Endothelial cell (in vitro differentiated cells): ENCODE measurements at places on chromosomes 12 and 14. TPM values are rescaled to one million over a fixed set of nuclear protein-coding genes. Genes with fewer than 3 reads are reported as not detected.

The KLHL28 gene
- 14.3 TPM for total RNA-seq

The TSPAN8 gene
- total RNA-seq, result not detected

The CEBPE gene
- total RNA-seq, result not detected

The ARHGAP9 gene
- total RNA-seq, result 65.4 TPM

The TBX3 gene
- 0.41 TPM for total RNA-seq

The CCDC175 gene
- total RNA-seq, result not detected

The RASSF8 gene
- 87.2 TPM for total RNA-seq

GRCh38 chr12:162467-163307 lies 51.3 kb downstream of the SLC6A12 start:
- H3K4me1 ChIP-seq, result peaks cover 16% of the 10 kb centered on the region
- DNase-seq, result no peak
- H3K4me3 ChIP-seq, result no peak overlapping the region
- peaks cover 16% of the 10 kb centered on the region for H3K27me3 ChIP-seq

- no peak for DNase-seq
- peaks cover 49% of the 10 kb centered on the region for H3K4me1 ChIP-seq
- no peak overlapping the region for H3K27ac ChIP-seq
These were observed 28.7 kb downstream of the CCDC85C start for GRCh38 chr14:99575043-99576023.

DNA sequence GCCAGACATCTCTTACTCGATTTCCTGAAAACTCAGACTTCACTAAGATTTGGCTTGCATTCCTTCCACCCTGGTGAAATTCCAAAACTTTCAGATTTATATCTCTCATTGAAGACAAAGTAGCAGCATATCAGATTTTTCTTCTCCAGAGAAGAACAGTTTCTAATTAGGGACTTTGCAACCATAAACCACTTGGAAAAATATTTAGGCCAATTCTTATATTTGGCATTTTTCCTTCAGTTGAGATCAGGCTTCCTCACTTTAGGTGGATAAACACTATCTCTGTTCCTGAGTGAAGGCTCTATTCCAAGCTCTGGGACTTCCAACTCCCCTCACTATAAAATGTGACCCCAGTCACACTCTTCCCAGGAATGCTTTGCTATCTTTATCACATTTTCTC lies 1434.3 kb upstream of the FLRT2 start:
- no peak overlapping the region for H3K27ac ChIP-seq
- DNase-seq, result no peak
- no peaks in the 10 kb centered on the region for H3K36me3 ChIP-seq
- H3K4me1 ChIP-seq, result no peaks in the 10 kb centered on the region
- no peaks in the 10 kb centered on the region for H3K27me3 ChIP-seq

- DNase-seq, result no peak
- no peak overlapping the region for H3K4me3 ChIP-seq
- H3K36me3 ChIP-seq, result no peaks in the 10 kb centered on the region
These were observed 169.8 kb downstream of the OTOGL start for GRCh38 chr12:80268924-80269749.

- H3K4me1 ChIP-seq, result no peaks in the 10 kb centered on the region
- no peak for DNase-seq
- H3K27ac ChIP-seq, result no peak overlapping the region
- no peak overlapping the region for H3K4me3 ChIP-seq
- H3K27me3 ChIP-seq, result no peaks in the 10 kb centered on the region
These were observed 261.1 kb downstream of the AKAP6 start for GRCh38 chr14:32590157-32590556.

DNA sequence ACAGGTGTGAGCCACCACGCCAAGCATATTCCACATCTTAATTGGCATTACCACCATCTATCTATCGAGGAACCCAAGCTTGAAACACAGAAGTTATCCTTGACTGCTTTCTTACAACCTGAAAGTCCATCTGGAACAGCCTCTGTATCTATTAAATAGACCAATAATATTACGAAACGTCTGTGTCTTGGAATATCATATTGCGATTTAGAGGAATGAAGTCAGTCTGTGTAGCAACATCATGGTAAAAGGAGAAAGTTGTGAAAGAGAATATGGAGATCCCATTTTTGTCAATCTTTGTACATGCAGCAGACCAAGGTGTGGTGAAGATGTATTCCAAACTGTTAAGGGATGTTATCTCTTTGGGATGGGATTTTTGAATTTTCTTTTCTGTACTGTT lies 25.8 kb upstream of the MAX start:
- no peaks in the 10 kb centered on the region for H3K27me3 ChIP-seq
- no peak for DNase-seq
- H3K4me3 ChIP-seq, result no peak overlapping the region
- H3K27ac ChIP-seq, result no peak overlapping the region

- H3K4me1 ChIP-seq, result no peaks in the 10 kb centered on the region
- no peak overlapping the region for H3K4me3 ChIP-seq
- no peak overlapping the region for H3K27ac ChIP-seq
These were observed 108.2 kb upstream of the SLC38A4 start for GRCh38 chr12:46933947-46934346.

- H3K4me3 ChIP-seq, result no peak overlapping the region
- no peak overlapping the region for H3K27ac ChIP-seq
- H3K4me1 ChIP-seq, result no peaks in the 10 kb centered on the region
- DNase-seq, result no peak
- no peaks in the 10 kb centered on the region for H3K36me3 ChIP-seq
- no peaks in the 10 kb centered on the region for H3K27me3 ChIP-seq
These were observed 41.7 kb downstream of the MYRFL start for GRCh38 chr12:69866698-69867097.

GRCh38 chr14:74912111-74912510 lies 10.9 kb downstream of the RPS6KL1 start:
- peaks cover 11% of the 10 kb centered on the region for H3K4me1 ChIP-seq
- no peak overlapping the region for H3K4me3 ChIP-seq
- H3K27me3 ChIP-seq, result peaks cover 6% of the 10 kb centered on the region
